Right lung (tissue), 10 donors: ENCODE measurements at places on chromosomes 3 and 15. TPM values are rescaled to one million over a fixed set of nuclear protein-coding genes. Genes with fewer than 3 reads are reported as not detected.

The CCK gene
- polyA plus RNA-seq: 0.76 TPM

The ESYT3 gene
- 36.3 TPM for polyA plus RNA-seq

The FAM3D gene
- 4.8 TPM for polyA plus RNA-seq

- peak; percentile 74 for DNase-seq
Measured at GRCh38 chr15:69058830-69059556, 44.5 kb downstream of the NOX5 start.

DNA sequence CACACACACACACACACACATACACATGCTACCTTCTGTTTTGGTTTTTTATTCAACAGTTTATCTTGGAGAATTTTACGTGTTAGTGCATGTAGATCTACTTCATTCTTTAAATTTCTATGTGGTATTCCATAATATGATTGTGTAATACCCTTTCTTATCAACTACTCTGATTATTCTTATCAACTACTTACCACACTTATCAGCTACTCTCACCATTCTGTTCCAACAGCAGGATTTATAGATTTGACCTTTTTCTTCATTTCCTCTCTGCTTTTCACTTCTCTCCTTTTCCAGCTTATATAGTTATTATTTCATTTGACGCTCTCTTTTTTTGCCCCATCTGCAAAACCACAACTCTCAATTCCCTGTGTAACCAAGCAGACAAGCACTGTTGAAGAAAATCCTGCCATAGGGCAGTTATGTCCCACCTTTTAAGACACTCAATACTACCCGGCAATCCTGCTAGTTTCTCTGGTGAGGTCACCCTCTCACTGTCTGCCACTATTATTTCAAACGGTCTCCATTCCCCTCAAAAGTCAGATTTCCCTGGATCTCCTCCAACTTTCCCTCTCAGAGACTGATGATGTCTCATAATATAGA, 56.9 kb upstream of the SATB1 start:
- DNase-seq: no peak

- no peak for DNase-seq
Measured at GRCh38 chr3:168191856-168192255, 96.1 kb upstream of the GOLIM4 start.

- peak; percentile 28 for DNase-seq
Measured at GRCh38 chr3:17645074-17645698, 97.2 kb downstream of the TBC1D5 start.

GRCh38 chr3:53238886-53239285, 16.9 kb downstream of the TKT start:
- DNase-seq: no peak

DNA sequence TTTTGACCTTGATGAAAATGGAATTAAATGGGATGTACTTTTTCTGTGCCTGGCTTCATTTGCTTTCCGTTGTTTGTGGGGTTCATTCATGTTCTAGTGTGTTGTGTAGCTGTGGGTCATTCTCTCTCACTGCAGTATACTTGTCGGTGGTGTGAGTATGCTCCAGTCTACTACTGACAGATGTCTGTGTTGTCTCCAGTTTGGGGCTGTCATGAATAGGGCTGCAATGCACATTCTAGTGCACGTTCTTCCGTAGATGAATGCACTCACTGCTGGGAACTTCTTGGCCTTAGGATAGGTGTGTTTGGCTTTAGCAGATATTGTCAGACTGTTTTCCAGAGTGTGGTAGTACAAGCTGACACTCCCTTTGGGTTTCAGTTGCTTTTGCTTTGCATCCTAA, 1.7 kb upstream of the SLC6A20 start:
- no peak for DNase-seq

DNA sequence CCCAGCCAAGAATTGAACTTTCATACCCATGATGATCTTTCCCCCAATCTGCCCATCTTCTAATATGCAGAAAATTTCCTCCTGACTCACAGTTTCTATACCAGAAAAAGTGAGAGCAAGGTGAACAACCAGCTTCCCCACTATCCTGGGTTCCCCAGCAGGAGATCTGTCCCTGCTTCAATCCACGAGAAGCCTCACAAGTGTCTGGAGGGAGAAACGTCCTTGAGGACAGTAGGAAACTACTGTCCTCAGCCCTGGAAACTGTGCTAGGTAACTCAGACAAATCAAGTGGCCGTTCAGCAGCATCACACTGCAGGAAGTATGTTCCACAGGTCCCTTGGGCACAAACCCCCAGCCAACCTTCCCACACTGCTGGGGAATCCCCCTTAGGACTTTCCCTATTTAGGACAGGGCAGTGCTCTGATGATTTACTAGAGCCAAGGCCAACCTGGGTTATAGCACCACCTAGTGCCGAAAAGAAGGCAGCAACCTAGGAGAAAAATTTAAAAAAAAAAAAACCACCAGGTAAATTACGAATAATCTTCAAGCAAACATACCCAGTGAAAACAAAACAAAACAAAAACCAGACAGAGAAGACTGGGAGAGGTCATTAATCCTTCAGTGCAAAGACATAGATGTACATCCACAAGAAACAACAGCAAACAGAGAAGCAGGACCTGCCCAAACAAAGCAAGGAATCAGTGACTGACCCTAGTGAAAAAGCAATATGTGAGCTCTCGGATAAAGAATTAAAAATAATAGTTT, 36.0 kb downstream of the MORC1 start:
- DNase-seq: peak; percentile 14

DNA sequence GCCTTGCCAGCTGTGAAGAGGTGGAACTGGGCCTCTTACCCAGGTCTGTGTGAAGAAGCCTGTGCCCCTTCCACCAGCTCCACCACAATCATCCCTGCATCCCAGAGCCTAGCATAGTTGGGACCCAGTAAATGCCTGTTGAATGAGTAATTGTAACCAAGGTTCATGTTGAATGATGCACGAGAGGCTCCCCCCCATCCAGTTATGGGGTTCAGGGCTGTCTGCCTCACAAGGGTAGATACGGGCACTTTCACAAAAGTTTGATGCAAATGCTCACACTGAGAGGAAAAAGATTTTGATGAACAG, 29.5 kb upstream of the TSEN2 start:
- DNase-seq: no peak

GRCh38 chr15:28124841-28125240, 25.7 kb upstream of the OCA2 start:
- DNase-seq: no peak

GRCh38 chr3:46492890-46493547, 4.8 kb upstream of the RTP3 start:
- DNase-seq: no peak

DNA sequence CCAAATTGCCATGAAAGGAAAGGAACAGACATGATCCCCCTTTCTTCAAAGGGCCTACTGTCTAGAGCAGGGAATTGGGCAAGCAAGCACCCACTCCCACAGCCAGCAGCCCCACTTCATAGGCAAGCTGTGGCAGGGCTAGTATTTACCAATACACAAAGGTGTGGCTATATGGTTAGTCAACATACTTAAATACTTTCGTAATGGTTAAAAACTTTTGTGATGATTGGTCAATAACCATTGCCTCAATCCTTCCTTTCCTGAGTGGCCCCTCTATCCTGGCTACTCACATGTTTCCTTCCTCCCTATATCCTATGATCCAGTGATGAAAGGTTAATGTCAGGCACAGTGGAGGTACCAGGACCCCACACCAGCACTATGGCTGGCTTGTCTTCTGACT, 30.1 kb upstream of the ARL8B start:
- DNase-seq: no peak

DNA sequence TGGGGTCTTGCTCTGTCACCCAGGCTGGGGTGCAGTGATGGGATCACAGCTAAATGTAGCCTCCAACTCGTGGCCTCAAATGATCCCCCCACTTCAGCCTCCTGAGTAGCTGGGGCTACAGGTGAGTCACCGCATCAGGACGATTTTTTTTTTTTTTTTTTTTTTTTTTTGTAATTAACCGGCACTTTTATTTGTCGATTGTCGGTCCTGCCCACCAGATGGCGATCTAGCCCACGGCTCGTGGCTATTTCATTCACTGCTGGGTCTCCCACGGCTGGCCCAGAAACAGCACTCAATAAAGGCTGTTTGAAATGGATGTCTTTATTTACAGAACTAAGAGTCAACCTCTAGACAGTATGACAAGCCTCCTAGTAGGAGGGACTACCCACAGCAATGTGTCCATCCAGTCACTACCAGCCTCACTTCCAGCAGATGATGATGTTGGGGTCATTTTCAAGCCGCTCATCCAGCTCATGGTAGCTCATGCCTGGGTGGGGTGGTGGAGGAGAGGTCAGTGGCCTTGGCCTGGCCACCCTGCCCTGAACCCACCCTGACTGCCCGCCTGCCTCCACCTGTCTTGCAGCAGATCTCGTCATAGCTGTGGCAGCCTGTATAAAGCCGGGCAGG, 1.8 kb upstream of the ZMYND10 start:
- peak; percentile 69 for DNase-seq

GRCh38 chr15:38028869-38029268, 94.4 kb downstream of the TMCO5A start:
- DNase-seq: no peak
